NCI-H1105 (cell line): ENCODE measurements at places on chromosomes 3 and 15.
A peak's percentile ranks its signal among the peaks of the same experiment; 100 is the strongest.

DNA sequence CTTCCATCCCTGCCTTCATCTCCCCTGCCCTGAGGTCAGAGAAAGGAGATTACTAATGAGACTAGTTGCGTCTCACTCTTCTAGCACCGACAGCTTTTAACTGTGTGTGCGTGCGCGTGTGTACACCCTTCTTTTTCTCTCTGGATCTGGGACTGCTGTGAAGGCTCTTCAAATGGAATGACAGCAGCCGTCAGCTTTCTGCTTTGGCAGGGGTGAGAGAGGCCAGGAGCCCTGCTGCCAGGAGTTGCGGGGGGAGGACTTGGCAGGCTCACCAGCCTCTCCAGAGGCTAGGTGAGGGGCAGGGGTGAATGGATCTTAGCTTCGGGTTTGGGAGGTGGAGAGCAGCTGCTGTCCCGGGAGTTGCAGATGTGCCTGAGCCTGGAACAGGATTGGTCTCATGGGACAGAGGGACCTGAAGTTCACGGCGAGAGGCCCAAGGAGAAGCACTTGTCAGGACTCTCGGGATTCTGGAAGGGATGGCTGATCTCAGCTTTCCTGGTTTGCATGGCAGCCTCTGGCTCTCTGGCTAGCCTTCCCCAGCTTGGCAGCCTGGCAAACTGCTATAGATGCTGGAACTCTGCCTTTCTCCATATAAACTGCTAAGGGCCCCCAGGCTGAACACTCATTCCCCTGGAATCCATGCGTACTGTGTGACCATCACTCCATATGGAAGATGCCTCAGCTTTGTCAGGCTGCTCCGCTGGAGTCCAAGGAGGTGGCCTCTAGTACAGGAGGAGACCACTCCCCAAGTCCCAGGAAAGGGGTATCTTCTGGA lies 16.6 kb downstream of the TEX264 start:
- no peak for DNase-seq

GRCh38 chr15:84976746-84977345 lies 4.8 kb upstream of the PDE8A start:
- DNase-seq = no peak

DNA sequence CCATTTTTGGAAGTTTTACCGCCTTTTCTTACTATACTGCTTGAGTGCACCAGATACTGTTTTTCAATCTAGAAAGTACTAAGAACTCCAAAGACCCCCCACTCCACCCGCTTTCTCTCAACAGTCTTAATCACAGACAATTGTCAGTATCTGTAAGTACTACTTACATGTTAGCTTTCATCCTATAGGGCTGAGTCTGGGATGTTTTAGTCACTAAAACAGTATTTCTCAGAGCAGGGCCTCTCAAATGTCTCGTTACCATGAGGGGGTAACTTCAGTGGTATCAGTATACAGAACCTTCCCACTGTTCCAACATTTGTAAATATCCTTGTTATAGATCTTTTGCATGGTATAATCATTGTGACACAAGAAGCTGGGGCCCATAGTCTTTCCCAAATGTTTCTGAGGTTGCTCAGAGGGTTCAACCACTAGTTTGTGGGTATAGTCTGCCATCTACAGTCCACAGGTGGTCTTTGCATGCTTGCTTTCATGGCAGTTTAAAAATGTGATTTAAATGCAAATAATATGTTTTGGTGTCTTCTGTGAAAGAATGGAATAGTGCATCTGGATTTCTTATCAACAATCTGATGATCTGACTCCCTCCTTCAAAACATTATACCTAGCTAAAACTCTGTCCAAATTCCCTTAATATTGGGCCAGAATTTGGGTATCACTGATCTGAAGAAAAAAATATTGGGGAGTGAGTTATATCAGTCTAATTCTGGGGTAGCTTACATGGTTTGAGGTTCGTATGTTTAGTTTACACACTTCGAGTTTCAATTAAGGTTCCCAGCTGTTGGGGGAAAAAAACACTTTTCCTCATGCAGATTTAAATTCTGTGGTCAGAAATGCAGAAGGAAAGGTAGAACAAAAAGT lies 18.0 kb upstream of the DNAJC13 start:
- DNase-seq = peak; percentile 55

DNA sequence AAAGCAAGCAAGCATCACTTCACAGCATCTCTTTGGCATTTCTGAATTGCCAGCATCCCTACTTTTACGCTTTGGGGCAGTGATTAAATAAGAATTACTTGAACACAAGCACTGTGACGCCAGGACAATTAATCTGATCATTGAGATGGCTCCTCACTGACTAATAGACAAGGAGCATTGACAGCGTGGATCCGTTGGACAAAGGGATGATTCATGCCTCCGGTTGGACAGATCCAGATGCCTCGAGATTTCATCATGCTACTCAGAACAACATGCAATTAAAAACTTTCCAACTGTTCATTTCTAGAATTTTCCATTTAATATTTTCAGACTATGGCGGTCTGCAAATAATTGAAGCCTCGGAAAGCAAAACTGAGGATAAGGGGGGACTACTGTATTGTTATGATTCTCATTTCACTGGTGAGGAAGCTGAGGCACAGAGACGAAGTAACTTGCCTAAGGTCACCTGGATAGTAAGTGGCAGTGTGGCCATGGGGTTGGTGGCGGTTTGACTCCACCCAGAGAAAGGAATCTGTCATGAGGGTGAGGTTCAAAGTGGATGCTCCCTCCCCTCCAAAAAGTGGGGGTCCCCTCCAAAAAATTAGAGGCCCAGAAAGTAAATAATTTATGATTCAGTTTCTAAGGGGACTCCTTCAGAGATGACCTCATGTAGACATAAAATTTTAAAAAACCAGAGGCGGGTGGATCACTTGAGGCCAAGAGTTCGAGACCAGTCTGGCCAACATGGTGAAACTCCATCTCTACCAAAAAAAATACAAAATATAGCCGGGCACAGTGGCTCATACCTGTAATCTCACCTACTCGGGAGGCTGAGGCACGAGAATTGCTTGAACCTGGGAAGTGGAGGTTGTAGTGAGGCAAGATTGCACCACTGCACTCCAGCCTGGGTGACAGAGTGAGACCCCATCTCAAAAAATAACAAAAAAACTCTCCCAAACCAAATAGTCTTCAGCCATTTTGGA lies 12.3 kb upstream of the PGPEP1L start:
- DNase-seq = no peak

- no peak for DNase-seq
Observed at GRCh38 chr15:42155546-42156242, 742 bp downstream of the PLA2G4F start.

GRCh38 chr3:48142316-48142870 lies 45.8 kb downstream of the CDC25A start:
- DNase-seq = peak; percentile 36

GRCh38 chr3:2211568-2211967 lies 112.9 kb downstream of the CNTN4 start:
- no peak for DNase-seq

GRCh38 chr3:45688194-45688881 lies 858 bp upstream of the SACM1L start:
- peak; percentile 34 for DNase-seq

DNA sequence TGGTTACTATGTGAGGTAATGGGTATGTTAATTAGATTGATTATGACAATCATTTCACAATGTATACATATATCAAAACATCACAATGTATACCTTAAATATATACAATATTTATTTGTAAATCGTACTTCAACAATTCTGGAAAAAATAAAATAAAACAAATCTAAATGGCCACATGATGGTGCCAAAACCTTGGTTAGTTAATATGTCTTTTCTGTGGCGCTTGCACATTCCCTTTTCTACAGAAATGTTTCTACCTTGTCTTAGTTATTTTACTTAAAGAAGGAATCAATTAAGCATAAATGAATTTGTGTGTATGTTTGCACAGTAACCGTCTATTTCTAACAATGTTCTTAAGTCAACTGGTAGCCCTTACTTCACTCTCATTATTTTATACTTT lies 53.4 kb downstream of the OXSM start:
- DNase-seq = no peak

- DNase-seq = no peak
Observed at GRCh38 chr3:117874904-117875874, 1159.5 kb downstream of the IGSF11 start.

GRCh38 chr15:67505675-67506572 lies 15.0 kb upstream of the C15orf61 start:
- no peak for DNase-seq

GRCh38 chr3:72247645-72248388 lies 462.9 kb upstream of the PROK2 start:
- no peak for DNase-seq

DNA sequence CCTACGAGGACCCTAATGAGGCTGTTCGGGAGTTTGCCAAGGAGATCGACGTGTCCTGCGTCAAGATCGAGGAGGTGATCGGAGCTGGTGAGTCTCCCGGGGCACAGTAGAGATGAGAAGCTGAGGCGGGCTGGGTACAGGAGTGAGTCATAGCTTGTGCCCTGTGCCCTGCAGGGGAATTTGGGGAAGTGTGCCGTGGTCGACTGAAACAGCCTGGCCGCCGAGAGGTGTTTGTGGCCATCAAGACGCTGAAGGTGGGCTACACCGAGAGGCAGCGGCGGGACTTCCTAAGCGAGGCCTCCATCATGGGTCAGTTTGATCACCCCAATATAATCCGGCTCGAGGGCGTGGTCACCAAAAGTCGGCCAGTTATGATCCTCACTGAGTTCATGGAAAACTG lies 17.9 kb downstream of the EPHB3 start:
- no peak for DNase-seq

DNA sequence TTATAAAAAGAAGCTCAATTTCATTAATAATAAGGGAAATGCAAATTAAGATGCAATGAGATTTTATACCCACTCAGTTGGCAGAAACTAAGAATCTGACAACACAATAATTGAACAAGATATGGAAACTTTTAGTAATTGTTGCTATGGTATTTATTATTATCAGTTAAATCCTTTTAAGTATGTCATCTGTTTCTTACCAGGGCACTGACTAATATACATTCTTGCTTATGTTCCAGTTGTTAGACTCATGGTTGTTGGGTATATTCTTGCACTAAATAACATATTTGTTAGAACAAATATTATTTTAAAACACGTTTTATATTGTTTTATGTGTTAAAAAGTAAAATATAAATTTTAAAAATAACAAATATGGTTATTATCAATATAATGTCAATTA lies 690.3 kb downstream of the MECOM start:
- DNase-seq = no peak

- DNase-seq = no peak
Observed at GRCh38 chr3:184694133-184694665, 17.7 kb downstream of the MAGEF1 start.

DNA sequence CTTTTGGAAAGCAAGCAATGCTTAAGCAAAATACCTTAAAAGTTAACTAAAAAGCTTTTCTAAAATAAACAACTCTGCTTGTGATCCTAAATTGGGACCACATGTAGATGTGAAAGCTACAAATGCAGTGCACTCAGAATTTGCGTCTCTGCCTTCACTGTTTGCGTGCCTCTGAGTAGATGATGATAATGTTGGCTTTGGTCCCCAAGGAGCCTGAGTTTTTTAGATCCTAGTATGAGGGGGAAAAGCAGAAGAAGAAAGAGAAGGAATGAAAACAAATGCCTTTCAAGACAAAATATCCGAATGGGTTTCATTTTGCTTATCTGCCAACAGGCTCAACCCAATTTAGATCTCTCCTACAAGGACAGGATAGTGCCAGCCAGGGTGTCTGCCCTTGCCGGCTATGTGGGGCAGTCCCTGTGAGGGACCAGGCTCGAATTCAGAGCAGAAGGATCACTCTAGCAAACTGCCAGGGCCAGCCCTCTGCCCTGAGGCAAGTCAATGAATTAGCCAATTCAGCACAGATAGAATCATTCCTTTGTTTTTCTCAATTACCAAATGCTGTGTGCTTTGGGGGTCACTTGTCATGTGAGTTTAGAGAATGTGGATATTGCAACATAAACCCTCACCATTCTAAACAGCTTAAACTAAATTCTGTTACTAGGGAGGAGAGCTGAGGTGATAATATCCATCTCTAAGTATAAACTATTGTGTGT lies 28.5 kb downstream of the SCG5 start:
- no peak for DNase-seq

DNA sequence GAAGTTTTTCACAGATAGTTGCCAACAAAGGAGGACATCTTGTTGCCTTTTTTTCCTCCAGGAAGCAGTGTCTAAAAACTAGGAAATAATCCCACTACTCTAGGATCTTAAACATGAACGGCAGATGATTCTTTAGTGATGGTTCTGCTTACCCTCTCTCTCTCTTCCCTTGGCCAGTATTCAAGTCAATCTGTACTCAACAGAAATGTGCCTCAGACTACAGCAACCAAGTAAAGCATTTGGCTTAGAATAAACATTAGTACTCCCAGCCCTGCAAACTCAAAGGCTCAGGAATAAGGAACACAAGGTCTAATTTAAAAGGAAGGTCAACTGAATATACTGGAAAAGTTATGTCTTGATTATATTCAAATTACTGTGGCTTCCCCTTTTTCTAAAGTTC lies 8.7 kb downstream of the NPTN start:
- no peak for DNase-seq

GRCh38 chr3:35565048-35565447 lies 74.3 kb upstream of the ARPP21 start:
- no peak for DNase-seq

DNA sequence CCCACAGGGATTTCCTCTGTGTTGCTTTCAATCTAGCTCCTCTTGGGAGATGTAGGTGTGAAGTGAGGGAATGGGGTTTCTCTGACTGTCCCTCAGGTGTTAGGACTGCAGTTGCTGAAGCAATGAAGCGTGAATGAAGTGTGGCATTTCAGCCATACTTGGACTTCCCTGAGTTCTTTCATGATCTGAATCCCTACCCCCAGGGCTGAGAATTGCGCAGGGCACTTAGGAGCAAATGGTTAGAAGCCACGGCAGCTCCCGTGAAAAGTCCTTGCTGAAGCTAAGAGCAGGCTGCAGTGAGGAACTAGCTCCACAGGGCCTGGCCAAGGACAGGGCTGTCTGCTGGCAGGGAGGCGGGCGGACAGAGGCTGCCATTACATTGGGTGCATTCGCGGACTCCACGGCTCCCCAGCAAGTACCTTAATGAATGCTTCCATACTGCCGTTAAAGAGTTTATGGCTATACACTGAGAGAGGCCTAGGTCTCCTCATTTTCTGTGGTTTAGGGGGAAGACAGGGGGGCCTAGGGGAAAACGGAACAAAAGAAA lies 69.0 kb upstream of the RAD18 start:
- no peak for DNase-seq

DNA sequence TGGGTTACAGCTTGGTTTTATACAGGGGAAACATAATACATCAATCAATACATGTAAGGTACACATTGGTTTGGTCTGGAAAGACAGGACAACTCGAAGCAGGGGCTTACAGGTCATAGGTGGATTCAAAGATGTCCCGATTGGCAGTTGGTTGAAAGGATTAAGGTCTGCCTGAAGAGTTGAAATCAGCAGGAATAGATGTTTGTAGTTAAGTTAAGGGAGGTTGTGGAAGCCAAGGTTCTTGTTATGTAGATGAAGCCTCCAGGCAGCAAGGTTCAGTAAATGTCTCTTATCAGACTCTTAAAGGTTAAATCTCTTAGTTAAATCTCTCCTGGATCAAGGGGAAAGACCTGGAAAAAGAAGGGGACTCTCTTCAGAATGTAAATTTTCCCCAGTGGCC lies 58.4 kb upstream of the MINAR1 start:
- DNase-seq = no peak
